ENCODE measurements at places on chromosomes 6 and 20. TPM values are rescaled to one million over a fixed set of nuclear protein-coding genes. Genes with fewer than 3 reads are reported as not detected.

STK35 gene
- total RNA-seq = 16.7 TPM

CD83 gene
- 3.8 TPM for total RNA-seq

GJA10 gene
- total RNA-seq = not detected

TSBP1 gene
- total RNA-seq = not detected

SCUBE3 gene
- total RNA-seq = 0.76 TPM

PRL gene
- not detected for total RNA-seq

LATS1 gene
- total RNA-seq = 8.2 TPM

TPBG gene
- total RNA-seq = 5.9 TPM

RAET1E gene
- not detected for total RNA-seq

DNAH8 gene
- total RNA-seq = not detected

SEL1L2 gene
- not detected for total RNA-seq

HSPA12B gene
- total RNA-seq = 10.2 TPM

DNA sequence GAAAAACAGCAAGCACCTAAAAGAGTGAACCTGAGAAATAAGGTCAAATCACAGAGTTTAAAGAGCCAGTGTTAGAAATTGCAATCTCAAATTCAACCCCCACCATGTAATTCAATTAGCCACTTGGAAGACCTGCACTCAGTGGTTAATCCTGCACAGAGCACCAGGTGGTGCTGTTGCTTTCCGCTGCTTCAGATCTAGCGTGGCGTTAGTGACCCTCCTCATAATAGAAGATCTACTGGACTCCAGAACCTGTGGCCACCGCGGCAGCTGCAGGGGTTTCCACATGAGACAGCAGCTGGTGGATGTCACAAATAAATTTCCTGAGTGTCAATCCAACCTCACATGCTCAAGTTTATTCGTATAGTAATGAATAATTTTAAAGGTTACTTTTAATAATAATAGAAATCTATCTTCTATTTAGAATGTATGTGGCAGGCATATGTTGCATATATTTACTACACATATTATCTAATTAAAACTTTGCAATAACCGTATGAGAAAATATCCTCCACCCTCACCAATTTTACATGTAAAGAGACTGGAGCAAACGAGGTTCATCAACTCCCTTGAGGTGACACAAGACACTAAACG, 84.4 kb downstream of the SYNE1 start:
- peak; percentile 85 for DNase-seq

DNA sequence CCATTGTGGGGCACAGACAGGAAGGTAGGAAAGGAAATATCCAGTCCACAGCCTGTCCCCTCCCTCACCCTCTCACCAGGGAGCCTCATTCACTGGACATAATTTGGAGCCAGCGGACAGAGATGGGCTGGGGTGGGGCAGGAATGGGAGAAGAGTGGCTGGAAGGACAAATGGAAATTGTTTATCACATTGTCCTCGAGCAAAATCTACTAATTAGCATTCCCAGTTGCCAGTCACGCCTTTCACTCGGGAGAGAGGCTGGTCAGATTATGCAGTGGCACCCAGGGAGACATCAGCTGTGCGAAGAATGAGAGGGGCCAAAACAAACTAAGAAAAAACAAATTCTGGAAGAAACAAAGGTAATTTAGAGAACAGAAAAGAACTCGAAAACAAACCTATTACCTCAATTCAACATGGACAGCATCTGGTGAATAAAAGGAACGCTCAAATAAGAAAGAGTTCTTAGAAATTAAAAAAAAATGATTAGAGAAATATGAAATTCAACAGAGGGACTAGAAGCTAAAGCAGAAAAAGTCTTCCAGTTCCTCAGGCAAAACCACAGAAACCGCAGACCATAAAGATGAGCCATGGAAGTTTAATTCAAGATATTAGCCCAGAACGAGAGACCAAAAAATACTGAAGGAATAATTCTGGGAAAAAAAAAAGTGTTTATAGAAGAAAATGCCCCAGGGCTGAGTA, 108.5 kb upstream of the RALGAPA2 start:
- no peak for DNase-seq

GRCh38 chr20:47330933-47331708, 25.4 kb downstream of the ZMYND8 start:
- peak; percentile 87 for DNase-seq

GRCh38 chr6:47091886-47092668, 49.9 kb upstream of the ADGRF1 start:
- DNase-seq = no peak

- no peak for DNase-seq
Observed at GRCh38 chr20:15889061-15889460, 684.2 kb downstream of the KIF16B start.

DNA sequence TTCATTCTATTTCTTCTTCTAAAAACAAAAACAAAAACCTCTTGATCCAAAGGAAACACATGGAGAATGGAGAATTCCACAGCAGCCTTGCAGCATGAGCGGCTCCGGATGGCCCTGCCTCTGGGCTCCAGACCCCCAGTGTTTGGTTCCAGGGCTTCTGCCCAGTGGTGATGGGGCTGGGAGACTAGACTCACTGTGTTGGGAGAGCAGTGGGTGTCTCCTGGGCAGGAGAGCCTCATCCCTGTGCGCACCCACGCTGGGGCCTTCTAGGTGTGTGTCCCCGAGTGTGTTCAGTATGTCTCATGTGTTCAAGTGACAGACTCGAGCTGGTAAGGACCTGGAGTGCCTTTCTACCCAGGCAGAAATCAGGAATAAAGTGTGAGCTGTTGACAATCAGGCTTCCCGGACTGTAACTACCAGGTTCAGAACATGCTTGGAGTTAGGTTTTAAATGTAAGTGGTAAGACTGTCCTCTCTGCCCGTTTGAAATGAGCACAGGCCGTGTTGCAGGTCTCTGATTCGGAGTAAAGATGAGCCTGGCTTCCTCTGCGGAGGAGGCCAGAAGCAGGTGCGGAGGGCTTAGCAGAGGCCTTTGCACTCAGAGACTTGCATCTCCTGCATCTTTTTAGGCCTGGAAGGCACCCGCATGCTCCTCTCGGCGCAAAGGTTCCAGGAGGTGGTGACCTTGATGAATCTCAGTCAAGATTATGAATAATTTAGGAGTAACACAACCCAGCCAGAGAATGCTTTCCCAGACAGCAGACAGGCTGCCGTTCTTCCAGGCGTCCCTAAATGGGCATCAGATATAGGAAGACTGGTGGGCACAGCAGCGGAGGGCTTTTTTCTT, 253.6 kb downstream of the CDH26 start:
- no peak for DNase-seq

DNA sequence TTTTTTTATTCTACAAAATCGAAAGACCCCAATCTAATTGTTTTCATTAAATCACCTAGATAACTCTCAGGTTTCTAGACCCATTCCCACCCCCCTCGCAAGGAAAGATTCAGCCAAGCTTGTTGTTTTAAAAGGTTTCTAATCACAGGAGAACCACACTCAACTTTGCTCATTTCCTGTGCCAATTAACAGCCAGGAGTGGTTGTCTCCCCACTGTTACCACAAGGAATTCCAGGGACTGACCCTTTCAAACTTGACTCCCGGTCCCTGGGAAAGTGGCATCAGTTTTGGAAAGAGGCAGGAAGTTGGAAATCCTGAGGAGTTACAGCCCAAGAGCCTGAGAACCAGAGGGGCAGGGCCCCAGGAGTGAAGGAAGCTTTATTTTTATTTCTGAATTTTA, 561.3 kb upstream of the JAG1 start:
- no peak for DNase-seq

DNA sequence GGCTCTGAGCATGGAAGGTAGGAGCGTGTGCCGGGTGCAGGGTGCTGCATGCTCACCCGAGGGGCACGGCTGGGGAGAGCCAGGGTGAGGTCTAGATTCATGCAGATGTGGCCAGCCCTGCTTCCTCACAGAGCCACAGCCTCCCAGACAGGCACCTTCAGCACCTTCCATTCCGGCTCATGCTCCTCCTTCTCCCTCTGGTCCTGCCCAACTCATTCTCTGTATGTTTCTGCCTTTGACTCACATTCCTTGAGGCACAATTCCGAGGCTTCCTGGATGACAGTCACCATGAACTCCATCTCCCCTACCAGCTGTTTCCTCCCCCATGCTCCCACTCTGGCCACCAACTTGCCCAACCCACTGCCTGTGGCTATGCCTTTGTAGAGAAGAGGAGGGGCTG, 35.4 kb downstream of the DACT2 start:
- DNase-seq = no peak

GRCh38 chr6:155635416-155635815, 179.8 kb upstream of the NOX3 start:
- no peak for DNase-seq

- peak; percentile 76 for DNase-seq
Observed at GRCh38 chr6:53282741-53283140, 66.0 kb downstream of the ELOVL5 start.

DNA sequence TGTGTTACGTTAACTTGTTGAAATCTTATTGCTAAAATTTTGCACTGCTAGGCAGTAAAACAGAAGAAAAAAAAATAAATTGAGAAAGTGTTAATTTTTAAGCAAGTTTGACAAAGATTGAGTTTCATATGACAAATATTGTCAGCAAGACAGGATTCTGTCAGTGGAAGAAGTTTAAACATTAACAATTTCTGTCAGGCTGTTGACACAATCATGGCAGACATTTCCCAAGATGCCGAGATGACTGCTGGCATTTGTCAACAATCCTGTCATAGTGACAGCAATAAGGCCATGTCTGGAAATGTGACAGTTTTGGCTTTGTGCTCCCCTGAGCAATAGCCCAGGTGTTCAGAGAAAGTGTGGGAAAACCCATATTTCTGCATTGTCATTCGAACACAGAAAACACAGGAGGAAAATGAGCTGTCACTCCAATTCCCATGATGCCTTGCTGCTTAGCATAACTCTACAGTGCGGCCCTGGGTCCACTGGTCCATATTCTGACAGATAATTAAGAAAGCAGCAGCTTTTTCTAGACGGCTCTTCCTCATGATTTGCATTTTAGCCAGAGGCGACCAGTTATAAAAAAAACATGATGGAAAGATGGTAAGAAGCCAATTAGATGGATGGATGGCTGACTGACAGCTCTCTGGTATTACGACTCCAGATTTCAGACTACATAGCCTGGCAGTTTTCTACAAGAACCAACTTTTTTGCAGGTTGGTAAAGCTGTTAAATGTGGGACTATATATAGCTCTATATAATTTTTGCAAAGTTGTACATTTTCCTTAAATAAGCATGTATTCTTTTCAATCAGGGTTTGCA, 43.6 kb upstream of the DEFB112 start:
- DNase-seq = no peak

DNA sequence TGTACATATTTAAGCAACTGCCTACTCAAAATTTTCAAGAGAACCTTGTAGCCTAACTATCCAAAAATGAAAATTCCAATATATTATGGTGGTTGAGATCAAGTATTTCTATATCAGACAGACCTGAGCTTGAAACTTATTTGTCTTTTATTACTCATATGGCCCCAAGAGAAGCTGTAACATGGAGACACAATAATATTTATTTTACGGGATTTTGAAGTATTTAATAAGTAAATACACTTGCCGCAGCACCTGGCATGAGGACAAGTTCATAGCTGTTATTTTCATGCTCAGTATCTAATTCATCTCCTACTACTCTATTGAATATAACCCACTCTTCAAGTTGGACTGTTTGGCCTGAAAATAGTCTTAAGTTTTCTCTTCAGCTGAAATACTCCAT, 28.0 kb downstream of the PTPRK start:
- peak; percentile 76 for DNase-seq

GRCh38 chr20:4702562-4703280, 19.0 kb upstream of the PRND start:
- no peak for DNase-seq

GRCh38 chr20:18665135-18665534, 77.3 kb downstream of the DTD1 start:
- no peak for DNase-seq

DNA sequence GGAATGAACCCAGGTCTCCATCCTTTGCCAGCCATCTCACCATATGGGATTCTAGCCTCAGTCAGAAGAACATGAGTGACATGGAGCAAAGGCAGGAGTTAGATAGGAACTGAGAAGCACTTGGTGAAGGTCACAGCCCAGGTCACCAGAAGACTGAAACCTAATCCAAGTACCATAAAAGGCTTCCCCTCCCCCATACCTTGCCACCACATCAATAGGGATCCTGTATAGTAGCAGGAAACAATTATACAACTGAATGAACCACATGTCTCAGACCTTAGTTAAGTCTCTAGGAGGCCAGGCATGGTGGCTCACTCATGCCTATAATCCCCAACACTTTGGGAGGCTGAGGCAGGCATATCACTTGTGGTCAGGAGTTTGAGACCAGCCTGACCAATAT, 49.6 kb downstream of the KIZ start:
- DNase-seq = no peak

DNA sequence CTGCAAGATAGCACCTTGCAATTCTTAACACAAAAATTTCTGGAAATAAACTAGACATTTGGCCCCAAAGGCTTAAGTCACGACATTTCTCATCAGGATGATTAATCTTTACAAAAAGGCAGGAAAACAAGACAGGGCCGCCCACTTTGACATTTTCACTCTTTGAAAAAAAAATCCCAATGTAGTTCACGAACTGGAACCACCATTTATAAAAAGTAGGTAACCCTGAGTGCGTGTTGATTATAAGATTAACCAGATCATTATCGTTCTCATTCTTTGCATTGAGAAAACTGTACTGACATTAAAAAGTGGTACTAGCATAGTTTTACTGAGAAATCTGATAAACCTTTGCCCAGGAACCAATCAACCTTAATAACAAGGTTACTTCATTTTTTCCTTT, 108.8 kb downstream of the HUS1B start:
- no peak for DNase-seq

GRCh38 chr20:32534661-32535240, 50.4 kb downstream of the NOL4L start:
- no peak for DNase-seq

DNA sequence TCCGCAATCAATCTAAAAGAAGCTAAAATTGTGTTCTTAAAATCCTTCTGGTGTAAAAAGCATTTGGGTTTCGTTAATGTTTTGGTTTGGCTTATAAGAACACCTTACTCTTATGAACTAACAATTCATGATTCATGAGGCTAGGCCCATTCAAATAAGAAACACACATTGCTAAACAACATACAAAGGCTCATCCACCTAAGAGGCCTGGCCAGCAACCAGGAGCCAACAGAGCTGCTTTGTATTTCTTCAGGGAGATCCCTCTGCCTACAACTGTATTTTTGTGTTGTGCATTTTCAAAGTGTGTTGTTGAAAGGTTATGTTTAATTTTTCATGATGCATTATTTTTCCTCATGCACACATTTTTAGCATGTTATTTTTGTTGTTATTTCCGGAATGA, 98.6 kb downstream of the PTPRK start:
- DNase-seq = no peak

- DNase-seq = no peak
Observed at GRCh38 chr6:84809455-84809854, 45.1 kb upstream of the TBX18 start.

DNA sequence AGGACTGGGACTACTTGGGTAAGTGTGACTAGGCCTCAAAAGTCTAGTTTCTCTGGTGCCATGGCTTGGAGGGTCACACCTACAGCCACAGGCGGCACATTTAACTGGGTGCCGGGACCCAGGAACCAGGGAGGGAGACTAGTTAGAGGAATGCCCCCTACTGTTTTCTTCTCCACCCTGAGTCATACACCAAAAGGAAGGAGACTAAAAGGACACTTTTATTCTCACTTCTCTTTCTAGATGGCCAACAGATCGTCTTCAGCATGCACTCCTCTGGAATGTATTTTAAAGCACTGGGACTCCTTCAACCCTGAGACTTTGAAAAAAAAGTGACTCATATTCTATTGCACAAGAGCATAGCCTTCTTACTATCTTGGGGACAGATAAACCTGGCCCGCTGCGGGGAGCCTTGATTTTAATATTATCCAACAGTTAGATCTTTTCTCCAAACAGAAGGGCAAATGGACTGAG, 33.4 kb downstream of the PLN start:
- no peak for DNase-seq
